ENCODE measurements at places on chromosomes 1 and 21.

DNA sequence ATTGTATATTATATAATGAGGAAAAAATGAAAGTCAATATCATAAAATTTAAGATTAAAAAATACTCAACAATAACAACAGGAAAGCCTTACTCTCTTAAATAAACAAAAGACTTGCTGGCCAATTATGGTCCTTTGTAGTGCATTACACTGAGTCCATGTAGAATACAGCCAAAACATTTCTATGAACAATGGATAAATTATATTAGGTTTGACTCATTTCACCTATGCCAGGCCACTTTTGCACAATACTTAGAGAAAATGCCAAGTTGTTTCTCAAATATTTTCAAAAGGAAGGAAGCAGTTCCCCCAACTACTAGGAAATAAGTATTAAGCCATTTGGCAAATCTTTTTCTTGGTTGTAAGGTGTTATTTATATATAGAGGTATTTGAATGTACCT, 19.8 kb upstream of the UCK2 start:
- DNase-seq = no peak
- H3K4me1 ChIP-seq = no peaks in the 10 kb centered on the region
- H3K4me3 ChIP-seq = no peak overlapping the region
- no peaks in the 10 kb centered on the region for H3K27me3 ChIP-seq
- H3K36me3 ChIP-seq = no peaks in the 10 kb centered on the region

- no peak for DNase-seq
- no peak overlapping the region for H3K27ac ChIP-seq
- no peak overlapping the region for H3K4me3 ChIP-seq
- no peaks in the 10 kb centered on the region for H3K27me3 ChIP-seq
- no peaks in the 10 kb centered on the region for H3K36me3 ChIP-seq
- H3K4me1 ChIP-seq = no peaks in the 10 kb centered on the region
These were observed 63.4 kb upstream of the PSEN2 start for GRCh38 chr1:226806988-226807387.

DNA sequence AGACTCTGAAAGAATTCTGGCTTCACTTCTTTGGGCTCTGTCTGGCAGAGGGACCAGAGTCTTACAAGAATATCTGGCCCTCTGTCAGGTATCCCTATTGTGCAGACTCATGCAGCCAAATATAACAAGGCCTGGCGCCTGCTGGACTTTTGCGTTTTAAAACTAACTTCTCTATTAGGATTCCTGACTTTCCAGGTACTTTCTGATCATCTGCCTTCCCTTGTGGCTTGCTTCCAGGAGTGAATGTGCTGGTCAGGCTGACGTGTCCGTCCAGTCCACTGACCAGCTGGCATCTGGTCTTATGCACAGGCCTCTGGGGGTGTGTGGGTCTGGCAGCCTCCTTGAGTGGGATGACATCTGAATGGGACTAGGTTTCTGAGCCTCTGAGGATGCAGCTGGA, 8.6 kb upstream of the RAB29 start:
- no peaks in the 10 kb centered on the region for H3K4me1 ChIP-seq
- no peak overlapping the region for H3K4me3 ChIP-seq
- H3K36me3 ChIP-seq = no peaks in the 10 kb centered on the region
- H3K27me3 ChIP-seq = no peaks in the 10 kb centered on the region
- no peak for DNase-seq

DNA sequence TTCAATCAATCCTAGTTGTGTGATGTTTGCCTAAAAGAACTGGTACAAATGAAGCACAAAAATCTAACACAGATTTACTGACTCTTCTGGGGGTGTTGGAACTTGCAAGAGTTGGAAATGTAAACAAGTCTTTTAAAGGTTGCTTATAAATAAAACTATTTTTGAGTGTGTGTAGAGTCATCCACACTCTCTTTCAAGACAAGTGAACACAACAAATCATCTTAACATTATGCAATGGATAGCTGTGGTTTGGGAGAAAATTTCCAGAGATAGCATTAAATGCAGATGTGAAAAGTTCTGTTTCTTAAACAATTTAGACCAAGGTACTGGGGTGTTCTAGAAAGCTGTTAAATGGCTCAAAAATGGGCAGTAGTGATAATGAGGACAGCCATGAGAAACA, 28.7 kb downstream of the C1orf87 start:
- H3K4me3 ChIP-seq = no peak overlapping the region
- H3K27ac ChIP-seq = no peak overlapping the region
- no peaks in the 10 kb centered on the region for H3K4me1 ChIP-seq
- DNase-seq = no peak

GRCh38 chr1:186837806-186838205, 9.1 kb downstream of the PLA2G4A start:
- no peak for DNase-seq
- no peak overlapping the region for H3K4me3 ChIP-seq
- H3K27me3 ChIP-seq = no peaks in the 10 kb centered on the region
- H3K4me1 ChIP-seq = peaks cover 6% of the 10 kb centered on the region

- no peak for DNase-seq
- H3K4me1 ChIP-seq = peaks cover 6% of the 10 kb centered on the region
- H3K27ac ChIP-seq = no peak overlapping the region
- peaks cover 4% of the 10 kb centered on the region for H3K27me3 ChIP-seq
These were observed 145.5 kb upstream of the IRF2BP2 start for GRCh38 chr1:234755449-234755863.

DNA sequence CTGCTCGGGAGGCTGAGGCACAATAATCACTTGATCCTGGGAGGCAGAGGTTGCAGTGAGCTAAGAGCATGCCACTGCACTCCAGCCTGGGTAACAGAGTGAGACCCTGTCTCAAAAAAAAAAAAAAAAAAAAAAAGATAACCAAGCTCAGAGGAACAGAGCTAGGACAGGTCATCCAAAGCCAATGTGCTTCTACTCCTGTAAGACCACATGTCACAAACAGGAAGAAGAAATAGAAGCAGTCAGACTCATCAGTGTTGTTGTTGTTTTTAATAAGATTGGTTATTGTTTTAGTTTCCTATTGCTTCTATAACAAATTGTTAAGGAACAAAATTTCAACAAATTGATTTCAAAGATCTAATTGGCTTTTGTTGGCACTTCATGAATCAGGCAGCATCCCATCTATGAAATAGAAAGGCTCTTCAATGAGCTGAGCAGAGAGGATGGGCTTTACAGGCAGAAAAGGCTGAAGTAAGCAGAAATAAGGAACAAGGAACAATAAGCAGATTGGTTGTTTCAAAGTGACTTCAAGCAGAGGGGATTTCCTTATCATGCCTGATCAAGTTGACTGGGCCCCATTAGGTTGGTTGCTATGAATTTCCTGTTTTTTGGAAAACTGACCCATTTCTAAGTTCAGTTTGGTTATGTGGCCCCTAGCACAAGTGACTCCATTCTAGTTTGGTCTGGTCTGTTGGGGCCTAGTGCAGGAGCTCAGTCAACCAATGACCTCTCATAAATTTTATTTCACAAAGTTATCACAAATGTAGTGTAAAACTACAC, 6.0 kb upstream of the AKNAD1 start:
- H3K4me3 ChIP-seq = no peak overlapping the region
- no peak overlapping the region for H3K27ac ChIP-seq
- DNase-seq = no peak
- no peaks in the 10 kb centered on the region for H3K36me3 ChIP-seq
- H3K4me1 ChIP-seq = peaks cover 15% of the 10 kb centered on the region

- H3K36me3 ChIP-seq = no peaks in the 10 kb centered on the region
- H3K4me1 ChIP-seq = peaks cover 7% of the 10 kb centered on the region
- H3K4me3 ChIP-seq = no peak overlapping the region
- no peak overlapping the region for H3K27ac ChIP-seq
- H3K27me3 ChIP-seq = no peaks in the 10 kb centered on the region
These were observed 475 bp upstream of the TDRD10 start for GRCh38 chr1:154501423-154502065.

- no peak overlapping the region for H3K27ac ChIP-seq
- no peaks in the 10 kb centered on the region for H3K4me1 ChIP-seq
- H3K27me3 ChIP-seq = no peaks in the 10 kb centered on the region
- DNase-seq = no peak
- H3K4me3 ChIP-seq = no peak overlapping the region
These were observed 23.7 kb downstream of the GNB1 start for GRCh38 chr1:1867164-1867563.

- DNase-seq = no peak
- H3K4me3 ChIP-seq = no peak overlapping the region
- H3K27me3 ChIP-seq = 0 out of 2 replicates have a peak, but pooled peaks cover 5% of the 10 kb centered on the region
These were observed 210.9 kb downstream of the KAZN start for GRCh38 chr1:14809191-14809981.

- no peaks in the 10 kb centered on the region for H3K27me3 ChIP-seq
- H3K4me3 ChIP-seq = no peak overlapping the region
- H3K27ac ChIP-seq = no peak overlapping the region
These were observed 14.4 kb downstream of the SH3GLB1 start for GRCh38 chr1:86718786-86719185.

GRCh38 chr1:77395051-77395450, 113.2 kb downstream of the AK5 start:
- no peak overlapping the region for H3K4me3 ChIP-seq
- no peaks in the 10 kb centered on the region for H3K4me1 ChIP-seq
- DNase-seq = no peak
- no peaks in the 10 kb centered on the region for H3K36me3 ChIP-seq

DNA sequence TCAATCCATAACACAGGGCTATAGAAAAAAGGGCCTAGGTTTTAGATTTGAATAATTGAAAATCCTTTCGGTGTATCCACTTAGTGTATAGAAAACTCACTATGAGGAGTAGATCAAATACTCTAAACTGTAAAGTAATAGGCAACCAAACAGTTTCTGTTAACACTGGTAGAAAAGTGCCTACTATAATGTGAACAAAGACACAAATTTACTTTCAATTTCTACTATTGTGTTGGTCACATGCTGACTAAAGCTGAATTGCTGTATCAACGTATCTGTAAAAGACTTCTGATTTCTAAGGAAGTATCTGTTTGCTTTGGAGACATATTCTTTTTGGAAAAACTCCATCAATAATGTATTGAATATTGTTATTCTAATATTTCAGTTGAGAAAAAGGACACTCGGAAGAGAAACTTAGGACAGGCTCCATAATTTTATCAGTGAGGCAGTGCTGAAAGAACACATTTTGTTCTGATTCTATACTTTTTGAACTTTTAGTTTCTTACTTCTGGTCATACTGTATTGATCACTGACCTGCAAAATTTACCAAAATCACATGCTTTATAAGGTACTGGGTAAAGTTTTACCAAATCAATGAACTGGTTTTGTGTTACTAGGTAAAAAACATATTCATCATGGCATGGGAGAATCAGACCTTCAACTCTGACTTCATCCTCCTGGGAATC, at the start of gene OR2M5:
OR2M5 (plus strand) TSS at position 636 of the 686 bp plus-strand sequence; CDS start at position 636, 0 bp downstream.
- no peaks in the 10 kb centered on the region for H3K36me3 ChIP-seq
- H3K4me1 ChIP-seq = no peaks in the 10 kb centered on the region
- H3K4me3 ChIP-seq = no peak within 1 kb of the TSS
- no peak for DNase-seq
- H3K27me3 ChIP-seq = no peaks in the 10 kb centered on the region

- H3K36me3 ChIP-seq = 0 out of 2 replicates have a peak, but pooled peaks cover 2% of the 10 kb centered on the region
- no peak overlapping the region for H3K4me3 ChIP-seq
- no peak overlapping the region for H3K27ac ChIP-seq
- H3K27me3 ChIP-seq = no peaks in the 10 kb centered on the region
These were observed 19.1 kb upstream of the CD101 start for GRCh38 chr1:116982319-116983004.

DNA sequence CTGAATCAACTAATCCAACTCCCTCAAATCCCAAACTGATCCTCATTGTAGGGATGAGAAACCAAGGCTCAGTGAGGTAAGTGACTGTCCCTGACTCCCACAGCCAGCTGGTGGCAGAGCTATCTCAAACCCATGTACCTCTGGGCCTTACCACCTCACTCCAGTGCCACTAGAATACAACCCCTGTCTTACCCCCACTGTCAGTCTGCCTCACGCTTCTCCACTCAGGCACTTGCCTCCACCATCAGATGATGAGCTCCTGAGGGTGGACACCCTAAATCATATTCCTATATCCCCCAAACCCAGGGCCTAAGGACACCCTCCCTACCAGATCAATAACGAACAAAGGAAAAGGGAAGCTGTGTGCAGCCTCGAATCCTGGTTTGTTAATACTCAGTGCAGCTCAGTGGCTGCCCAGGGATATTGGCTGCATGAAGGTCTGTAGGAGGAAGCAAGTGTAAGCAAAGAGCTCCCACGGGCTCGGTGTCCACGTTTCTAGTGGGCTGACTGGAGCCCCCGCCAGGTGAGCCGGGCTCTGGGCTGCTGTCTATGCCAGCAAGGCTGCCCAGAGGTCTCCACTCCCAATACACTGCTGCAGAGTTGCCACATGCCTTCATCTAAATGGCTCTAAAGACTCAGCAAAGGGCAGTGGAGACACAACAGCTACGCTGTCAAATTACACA, 533.4 kb downstream of the MATN1 start:
- H3K4me1 ChIP-seq = peaks cover 5% of the 10 kb centered on the region
- H3K27ac ChIP-seq = no peak overlapping the region
- no peaks in the 10 kb centered on the region for H3K36me3 ChIP-seq
- H3K27me3 ChIP-seq = peaks cover 19% of the 10 kb centered on the region
- H3K4me3 ChIP-seq = no peak overlapping the region

- H3K4me3 ChIP-seq = no peak overlapping the region
- no peak overlapping the region for H3K27ac ChIP-seq
- no peak for DNase-seq
- no peaks in the 10 kb centered on the region for H3K36me3 ChIP-seq
These were observed 115.1 kb downstream of the SETD4 start for GRCh38 chr21:35945089-35945671.

- H3K4me1 ChIP-seq = peaks cover 25% of the 10 kb centered on the region
- no peaks in the 10 kb centered on the region for H3K36me3 ChIP-seq
- H3K4me3 ChIP-seq = no peak overlapping the region
- no peak for DNase-seq
- H3K27me3 ChIP-seq = no peaks in the 10 kb centered on the region
- no peak overlapping the region for H3K27ac ChIP-seq
These were observed 7.3 kb downstream of the SLC45A3 start for GRCh38 chr1:205672970-205673369.

- H3K36me3 ChIP-seq = no peaks in the 10 kb centered on the region
- no peak overlapping the region for H3K4me3 ChIP-seq
- no peaks in the 10 kb centered on the region for H3K4me1 ChIP-seq
- no peak overlapping the region for H3K27ac ChIP-seq
These were observed 214.5 kb upstream of the PLD5 start for GRCh38 chr1:242738702-242739645.

DNA sequence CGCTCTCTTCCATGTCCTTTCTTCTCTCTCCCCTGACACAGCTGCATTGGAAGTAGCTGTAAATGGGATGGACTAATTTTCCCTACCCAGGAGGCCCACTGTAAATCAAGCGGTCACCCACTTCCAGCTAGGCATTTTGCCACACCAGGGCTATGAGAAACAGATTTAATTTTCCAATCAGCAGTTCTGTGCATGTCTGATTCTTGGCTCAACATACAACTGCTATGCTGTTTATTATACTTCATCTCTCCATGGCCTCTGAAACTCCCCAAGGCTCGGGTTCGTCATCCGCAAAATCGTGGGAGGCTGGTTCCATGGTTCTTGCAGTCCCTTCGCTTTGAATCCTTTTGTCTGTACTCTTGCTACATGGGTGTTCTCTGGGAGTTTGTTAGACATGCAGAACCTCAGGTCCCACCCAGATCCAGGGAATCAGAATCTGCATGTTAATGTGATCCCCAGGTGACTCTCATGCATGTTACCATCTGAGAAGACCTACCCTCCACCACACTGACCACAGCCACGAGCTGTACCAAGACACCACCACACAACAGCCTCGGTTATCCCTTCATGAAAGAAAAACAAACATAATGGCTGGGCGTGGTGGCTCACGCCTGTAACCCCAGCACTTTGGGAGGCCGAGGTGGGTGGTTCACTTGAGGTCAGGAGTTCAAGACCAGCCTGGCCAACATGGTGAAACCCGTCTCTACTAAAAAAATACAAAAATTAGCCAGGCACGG, 190.5 kb downstream of the GABPA start:
- DNase-seq = no peak
- no peaks in the 10 kb centered on the region for H3K36me3 ChIP-seq
- H3K27ac ChIP-seq = no peak overlapping the region
